ENCODE measurements at places on chromosomes 1 and 21. TPM values are rescaled to one million over a fixed set of nuclear protein-coding genes. Genes with fewer than 3 reads are reported as not detected.

Gene PTGER3
- 3.7 TPM for total RNA-seq

DNA sequence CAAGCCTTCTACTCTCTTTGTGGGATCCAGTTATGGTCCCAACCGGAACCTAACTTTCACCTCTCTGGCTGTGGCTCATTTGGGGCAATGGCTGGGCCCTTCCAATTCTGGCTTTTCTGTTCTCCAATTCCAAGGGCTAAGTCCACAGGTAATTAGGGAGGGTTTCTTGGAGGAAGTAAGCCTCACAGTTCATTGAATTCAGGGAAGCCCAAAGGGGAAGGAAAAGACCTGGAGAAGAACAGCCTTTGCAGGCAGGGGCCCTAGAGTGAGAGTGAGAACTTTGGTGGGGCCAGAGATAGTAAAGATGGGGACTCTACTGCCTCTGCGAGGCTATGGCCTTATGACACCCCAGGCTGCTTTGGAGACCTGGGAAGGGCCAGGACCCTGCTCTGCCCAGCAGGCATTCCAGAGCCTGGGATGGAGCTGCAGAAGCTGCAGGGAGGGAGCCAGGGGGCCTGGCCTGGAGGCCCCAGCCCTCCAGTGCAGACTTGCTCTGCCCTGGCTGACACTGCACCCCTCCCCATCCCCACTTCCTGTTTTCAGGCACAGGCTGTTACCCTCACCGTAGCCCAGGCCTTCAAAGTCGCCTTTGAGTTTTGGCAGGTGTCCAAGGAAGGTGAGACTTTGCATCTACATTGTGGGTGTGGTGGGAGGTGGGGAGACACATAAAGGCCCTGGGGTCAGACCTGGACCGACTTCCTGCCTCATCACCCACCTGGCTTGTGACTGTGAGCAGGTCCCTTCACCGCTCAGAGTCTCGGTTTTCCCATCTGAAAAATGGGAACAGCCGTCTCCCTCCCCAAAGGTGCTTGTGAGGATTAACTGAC, 18.9 kb downstream of the LDLRAP1 start:
- DNase-seq, result peak; percentile 44

- no peak for DNase-seq
These were observed 338.2 kb downstream of the ASTN1 start for GRCh38 chr1:176826265-176826664.

- DNase-seq, result no peak
These were observed 468 bp upstream of the MX1 start for GRCh38 chr21:41425588-41425953.

GRCh38 chr1:87202922-87203655, 125.6 kb upstream of the LMO4 start:
- no peak for DNase-seq
